Left lobe of liver (tissue), 2 donors: ENCODE measurements at places on chromosomes 5 and 9. TPM values are rescaled to one million over a fixed set of nuclear protein-coding genes. Genes with fewer than 3 reads are reported as not detected.
A peak's percentile ranks its signal among the peaks of the same experiment; 100 is the strongest.

- no peak for DNase-seq
Measured at GRCh38 chr5:151886546-151887275, 37.9 kb downstream of the GLRA1 start.

GRCh38 chr5:37088009-37088408 lies 161.2 kb downstream of the CPLANE1 start:
- no peak for DNase-seq

Gene CKMT2
- total RNA-seq, result 0.78 TPM

GRCh38 chr5:179301796-179302195 lies 43.5 kb downstream of the ADAMTS2 start:
- DNase-seq, result no peak

DNA sequence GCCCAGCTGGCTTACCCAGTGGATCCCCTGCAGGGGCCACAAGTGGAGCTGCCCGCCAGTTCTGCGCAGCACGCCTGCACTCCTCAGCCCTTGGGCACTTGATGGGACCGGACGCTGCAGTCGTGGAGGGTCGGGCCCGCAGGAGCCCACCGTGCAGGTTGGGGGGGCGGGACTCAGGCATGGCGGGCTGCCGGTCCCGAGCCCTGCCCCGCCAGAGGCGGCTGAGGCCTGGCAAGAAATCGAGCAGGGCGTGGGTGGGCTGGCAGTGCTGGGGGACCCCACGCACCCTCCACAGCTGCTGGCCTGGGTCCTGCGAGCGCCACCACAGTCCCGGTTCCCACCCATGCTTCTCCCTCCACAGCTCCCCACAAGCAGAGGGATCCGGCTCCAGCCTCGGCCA lies 19.2 kb upstream of the BTNL3 start:
- DNase-seq, result no peak

GRCh38 chr5:163433271-163433670 lies 4.1 kb upstream of the CCNG1 start:
- DNase-seq, result peak; percentile 73
